Substantia nigra (tissue), 51 donors: ENCODE measurements at places on chromosomes 12 and 14.

DNA sequence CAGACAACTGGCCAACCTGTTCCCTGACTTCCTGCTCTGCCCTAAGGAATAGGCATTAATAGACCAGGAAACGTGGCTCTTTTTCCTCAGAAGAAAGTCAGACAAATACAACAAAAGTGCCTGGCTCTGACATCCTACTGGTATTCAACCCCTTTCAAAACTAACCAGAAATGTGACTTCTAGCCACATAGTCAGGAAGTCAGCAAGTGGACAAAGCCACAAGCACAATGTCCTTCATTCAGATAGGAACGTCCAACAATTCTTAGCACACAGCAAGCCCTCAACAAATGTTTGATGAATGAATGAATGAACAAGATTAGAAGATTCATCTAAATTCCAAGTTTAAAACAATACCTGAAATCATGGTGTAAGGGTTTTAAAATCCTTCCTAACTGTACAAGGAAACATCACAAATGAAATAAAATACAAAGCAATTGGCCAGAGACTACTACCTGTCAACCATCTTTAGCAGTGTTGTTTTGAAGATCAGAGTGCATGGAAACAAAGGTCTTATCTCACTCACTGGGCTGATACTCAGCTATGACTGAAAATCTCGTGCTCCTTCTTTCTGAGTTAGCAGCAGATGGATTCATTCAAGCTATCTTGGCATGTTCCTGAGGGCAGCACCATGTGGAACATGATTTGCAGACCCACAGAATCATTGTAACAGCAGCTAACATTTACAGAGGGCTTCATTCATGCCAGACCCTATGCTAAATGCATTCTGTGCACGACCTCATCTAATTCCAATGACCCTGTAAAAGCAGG, 16.5 kb downstream of the APPL2 start:
- DNase-seq: no peak

DNA sequence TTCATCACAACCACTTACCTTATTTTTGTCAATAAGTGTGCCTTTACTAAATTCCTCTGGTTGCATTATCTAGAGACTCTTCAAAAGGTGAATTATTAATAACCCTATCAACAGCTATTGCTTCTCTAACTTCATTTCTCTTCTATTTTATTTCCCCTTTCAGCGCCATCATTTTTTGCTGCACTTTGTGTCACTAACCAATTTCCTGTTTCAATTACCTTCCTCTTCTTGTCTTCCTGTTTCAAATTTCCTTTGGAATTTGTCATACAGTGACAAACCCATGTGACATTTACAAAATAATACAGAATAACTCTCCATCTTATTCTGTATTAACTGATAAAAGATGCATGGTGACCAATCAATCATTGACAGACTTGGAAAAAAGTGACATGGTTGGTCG, 12.2 kb upstream of the CLEC2A start:
- no peak for DNase-seq

GRCh38 chr12:77941401-77941800, 110.7 kb downstream of the NAV3 start:
- no peak for DNase-seq

- no peak for DNase-seq
These were observed 36.0 kb downstream of the SYNDIG1L start for GRCh38 chr14:74389980-74390379.

DNA sequence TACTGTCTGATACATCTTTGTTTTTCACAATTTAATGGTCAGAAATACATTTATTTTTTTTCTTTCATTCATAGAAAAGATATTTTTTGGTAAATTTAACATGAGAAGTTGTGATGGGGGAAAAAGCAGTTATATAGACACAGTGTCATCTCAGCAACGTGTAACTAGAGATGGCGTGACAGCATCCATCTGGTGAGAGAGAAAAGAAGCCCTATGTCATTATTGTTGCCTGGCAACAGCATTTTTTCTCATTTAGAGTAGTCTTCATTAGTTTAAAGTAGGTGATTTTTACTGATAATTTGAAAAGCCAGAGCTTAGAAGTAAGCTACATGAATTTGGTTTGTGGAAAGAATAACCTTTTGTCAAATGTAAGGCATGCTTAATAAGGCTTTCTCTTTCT, 128.6 kb downstream of the ACSS3 start:
- no peak for DNase-seq

- no peak for DNase-seq
These were observed 7.8 kb upstream of the TBPL2 start for GRCh38 chr14:55448141-55448614.

GRCh38 chr14:93369713-93370266, 22.8 kb downstream of the COX8C start:
- no peak for DNase-seq

DNA sequence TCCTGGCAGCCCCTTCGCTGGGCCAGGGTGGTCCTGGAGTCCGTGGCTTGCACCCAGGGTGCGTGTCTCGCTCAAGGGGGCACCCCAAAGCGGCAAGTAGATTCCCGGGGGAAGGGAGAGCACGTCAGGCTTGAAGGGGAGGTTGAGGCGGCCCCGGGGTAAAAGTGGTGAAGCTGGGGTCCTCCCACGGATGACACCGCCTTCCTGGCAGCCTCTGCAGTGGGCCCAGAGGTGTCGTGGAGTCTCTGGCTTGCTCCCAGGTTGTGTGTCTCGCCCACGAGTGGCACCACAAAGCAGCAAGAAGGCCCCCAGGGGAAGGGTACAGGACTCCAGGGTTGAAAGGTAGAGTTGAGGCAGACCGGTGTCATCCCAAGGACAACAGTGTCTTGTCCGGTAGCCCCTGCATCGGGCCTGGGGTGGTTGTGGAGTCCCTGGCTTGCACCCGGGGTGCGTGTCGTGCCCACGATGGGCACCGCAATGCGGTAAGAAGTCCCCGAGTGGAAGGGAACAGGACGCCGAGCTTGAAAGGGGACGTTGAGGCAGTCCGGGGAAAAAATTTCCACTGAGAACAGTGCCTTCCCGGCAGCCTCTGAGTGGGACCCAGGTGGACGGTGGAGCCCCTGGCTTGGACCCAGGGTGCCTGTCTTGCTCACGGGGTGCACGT, 158.0 kb upstream of the ALG10B start:
- DNase-seq: no peak

GRCh38 chr12:12992418-12993130, 7.5 kb downstream of the HEBP1 start:
- peak; percentile 14 for DNase-seq

DNA sequence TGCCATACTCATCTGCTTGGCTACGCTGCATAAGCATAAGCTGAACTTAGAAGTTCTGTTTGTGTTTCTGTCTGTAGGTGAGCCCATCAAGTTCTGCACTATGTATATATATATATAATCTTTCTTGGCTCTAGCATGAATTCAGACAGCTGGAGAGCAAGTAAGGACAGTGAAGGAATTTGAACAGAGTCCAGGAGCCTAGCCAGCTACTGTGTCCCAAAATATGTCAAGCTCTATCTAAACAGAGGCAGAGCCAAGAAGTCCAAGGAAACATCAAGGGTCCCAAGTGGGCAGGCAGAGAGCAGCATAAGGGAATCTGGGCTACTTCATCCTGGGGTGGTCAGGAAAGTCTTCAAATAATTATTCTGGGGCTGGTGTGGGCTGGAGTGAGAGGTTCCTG, 118.5 kb upstream of the NPAS3 start:
- DNase-seq: no peak

DNA sequence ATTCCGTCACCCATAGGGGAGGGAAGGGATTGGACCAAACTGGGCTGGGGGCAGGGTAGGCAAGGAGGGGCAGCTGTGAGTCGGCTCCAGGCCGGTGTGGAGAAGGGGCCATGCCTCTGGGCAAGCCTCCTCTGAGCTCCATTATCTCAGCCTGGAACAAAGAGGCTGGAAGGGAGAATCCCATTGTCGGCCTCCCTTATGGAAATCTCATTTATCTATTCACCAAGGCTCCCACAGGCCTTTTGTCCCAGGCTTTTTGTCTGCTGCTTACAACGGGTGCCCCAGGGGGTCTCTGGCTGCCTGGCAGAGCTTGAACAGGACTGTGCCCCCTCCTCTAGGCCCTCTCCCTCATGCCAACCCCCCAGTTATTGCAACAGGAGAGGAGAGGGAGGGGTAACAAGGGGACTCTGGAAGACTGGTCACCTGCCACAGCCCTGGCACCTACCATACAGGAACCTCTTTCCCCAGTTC, 19.5 kb downstream of the FIGNL2 start:
- no peak for DNase-seq

- no peak for DNase-seq
These were observed 136.0 kb upstream of the IFNG-AS1 start for GRCh38 chr12:67853204-67853603.

DNA sequence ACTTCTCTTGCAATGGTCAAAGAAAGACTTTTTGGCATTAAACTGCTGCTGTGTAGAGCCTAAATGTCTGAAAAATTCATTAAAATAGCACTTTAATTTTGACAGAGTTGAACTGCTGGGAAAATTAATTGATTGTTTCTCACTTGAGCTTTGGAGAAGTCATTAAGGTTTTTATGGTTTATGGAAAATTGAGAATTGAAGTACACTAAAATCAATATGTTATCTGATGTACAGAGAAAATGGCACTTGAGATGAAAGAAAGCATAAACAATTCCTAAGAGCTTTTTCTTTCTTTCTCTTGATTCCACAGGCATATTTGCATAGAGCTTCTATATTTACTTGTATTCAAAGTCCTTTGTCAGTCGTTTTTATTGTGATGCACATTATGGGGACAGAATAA, 188.5 kb upstream of the CAND1 start:
- DNase-seq: no peak

GRCh38 chr12:24833513-24833912, 115.4 kb downstream of the BCAT1 start:
- no peak for DNase-seq

GRCh38 chr12:51773145-51773869, 75.2 kb downstream of the FIGNL2 start:
- DNase-seq: no peak

DNA sequence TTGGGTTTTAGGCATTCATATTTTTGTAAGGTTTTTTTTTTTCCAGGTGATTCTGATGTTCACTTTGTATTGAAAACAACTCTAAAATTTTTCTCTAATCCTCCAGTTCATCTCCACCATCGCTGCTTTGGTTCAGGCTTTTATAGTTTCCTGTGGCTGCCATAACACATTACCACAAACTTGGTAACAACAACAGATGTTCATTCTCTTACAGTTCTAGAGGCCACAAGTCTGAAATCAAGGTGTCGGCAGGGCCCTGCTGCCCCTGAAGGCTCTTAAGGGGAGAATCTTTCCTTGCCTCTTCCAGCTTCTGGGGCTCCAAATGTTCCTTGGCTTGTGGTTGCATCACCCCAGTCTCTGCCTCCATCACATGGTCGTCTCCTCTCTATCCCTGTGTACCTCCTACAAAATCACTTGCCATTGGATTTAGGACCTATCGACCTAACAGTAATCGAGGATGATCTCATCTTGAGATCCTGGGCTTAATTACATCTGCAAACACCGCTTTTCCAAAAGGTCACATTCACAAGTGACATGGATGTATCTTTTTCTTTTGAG, 55.2 kb downstream of the PELI2 start:
- no peak for DNase-seq

DNA sequence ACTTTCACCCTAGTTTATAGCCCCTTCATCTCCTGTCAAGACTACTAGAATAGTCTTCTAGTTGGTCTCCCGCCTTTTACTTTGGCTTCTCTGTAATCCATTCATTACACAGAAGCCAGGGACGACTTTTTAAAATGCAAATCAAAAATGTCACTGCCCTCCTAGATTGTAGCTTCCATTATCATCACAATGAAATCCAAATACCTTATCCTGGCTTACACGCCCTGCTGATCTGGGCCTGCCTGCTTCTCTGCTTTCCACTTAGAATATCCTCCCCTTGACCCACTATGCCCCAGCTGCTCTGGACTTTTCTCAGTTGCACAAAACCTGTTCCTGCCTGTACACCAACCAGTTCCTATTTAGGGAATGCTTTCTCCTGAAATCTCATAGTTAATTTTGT, 4.5 kb upstream of the EEA1 start:
- no peak for DNase-seq

GRCh38 chr12:17976202-17976601, 113.8 kb downstream of the RERGL start:
- no peak for DNase-seq

- no peak for DNase-seq
These were observed 145.0 kb downstream of the BTG1 start for GRCh38 chr12:92000597-92000996.

- DNase-seq: no peak
These were observed 6.2 kb upstream of the DYRK4 start for GRCh38 chr12:4555804-4556203.

GRCh38 chr12:15842108-15842507, 40.1 kb upstream of the STRAP start:
- DNase-seq: no peak

DNA sequence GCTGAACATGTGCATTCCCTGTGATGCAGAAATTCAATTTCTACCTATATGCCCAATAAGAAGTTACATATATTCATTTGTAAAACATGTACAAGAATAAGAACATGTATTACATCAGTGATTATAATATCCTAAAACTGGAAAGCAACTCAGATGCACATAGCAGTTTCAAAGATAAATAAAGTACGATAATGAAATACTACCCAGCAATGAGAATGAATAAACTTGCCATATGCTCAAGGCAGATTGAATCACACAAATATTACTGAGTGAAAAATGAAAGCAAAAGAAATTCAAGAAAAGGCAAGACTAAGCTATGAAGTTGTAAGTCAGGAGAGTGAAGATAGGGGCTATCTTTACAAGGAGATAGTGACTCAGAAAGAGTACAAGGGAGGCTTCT, 345.3 kb upstream of the OR4E1 start:
- no peak for DNase-seq

DNA sequence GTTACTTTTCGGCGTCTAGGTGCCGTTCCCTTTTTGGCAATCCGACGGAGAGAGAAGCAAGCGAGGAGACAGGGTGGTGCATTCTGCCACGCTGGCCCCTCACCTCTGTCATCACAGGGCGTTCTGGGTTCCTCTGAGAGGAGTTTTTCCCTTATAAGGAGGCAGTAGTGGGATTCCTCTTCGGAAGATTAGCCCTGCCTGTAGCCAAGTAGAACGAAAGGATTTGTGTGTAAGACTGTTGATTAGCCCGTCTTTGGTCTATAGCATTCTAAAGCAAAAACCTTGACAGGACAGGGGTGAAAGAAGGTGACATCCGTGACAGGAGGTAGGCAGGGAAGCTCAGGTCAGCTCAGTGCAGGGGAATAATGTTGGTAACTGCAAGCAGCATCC, 9.1 kb upstream of the NEMF start:
- peak; percentile 46 for DNase-seq

- peak; percentile 43 for DNase-seq
These were observed 74.6 kb downstream of the CIT start for GRCh38 chr12:119802472-119802871.

GRCh38 chr12:112932485-112933128, 5.7 kb upstream of the OAS3 start:
- DNase-seq: no peak
